Subcutaneous preadipocyte (primary cell): ENCODE measurements at places on chromosomes 16 and 17. TPM values are rescaled to one million over a fixed set of nuclear protein-coding genes. Genes with fewer than 3 reads are reported as not detected.

Gene CLEC19A
- not detected in 2 replicates for total RNA-seq

Gene OTOP2
- total RNA-seq, result not detected in 2 replicates

Gene SALL1
- total RNA-seq, result 1.1 and 1.8 TPM in 2 replicates

Gene ABCA3
- total RNA-seq, result 0.39 and 0.73 TPM in 2 replicates

Gene DNASE1L2
- total RNA-seq, result under 0.01 and 1.2 TPM in 2 replicates

Gene SMIM36
- total RNA-seq, result not detected in 2 replicates

Gene LDHD
- 0.39 and 1.1 TPM in 2 replicates for total RNA-seq
